ENCODE measurements at places on chromosomes 6 and 20.

GRCh38 chr6:30005482-30005881, 55.6 kb upstream of the POLR1H start:
- DNase-seq = no peak

DNA sequence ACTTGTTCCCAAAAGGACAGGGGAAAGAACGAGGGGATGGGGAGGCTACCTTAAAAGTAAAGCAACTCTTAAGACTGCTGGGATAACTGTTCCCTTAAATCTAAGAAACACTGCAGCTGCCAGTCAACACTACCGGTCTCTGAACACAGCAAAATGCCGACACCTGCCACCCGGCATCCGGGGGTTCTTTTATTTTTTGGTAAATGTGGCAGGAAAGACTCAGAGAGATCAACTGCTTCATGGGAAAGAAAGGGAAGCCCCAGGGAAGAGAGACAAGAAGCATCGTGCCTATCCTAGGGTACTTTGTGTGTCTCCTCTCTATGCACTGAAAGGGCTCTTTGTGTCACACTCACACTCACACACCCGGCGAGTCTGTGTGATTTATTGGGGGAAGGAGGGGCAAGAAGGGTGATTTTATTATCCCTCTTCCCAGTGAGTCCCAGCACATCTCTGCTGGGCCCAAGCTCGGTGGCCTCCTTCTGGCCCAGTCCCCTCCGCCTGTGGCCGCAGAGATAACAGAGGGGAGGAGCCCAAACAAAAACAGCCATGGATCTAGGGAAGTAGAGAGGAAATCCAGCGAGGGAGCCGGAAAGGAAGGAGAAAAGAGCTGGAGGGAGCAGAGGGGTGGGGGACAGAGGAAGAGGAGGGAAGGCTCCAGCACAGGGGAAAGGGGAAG, 1.4 kb downstream of the FYN start:
- DNase-seq = no peak

GRCh38 chr20:50588034-50588736, 78.0 kb downstream of the PTPN1 start:
- peak; percentile 52 for DNase-seq

GRCh38 chr6:2414885-2415547, 169.6 kb upstream of the GMDS start:
- DNase-seq = no peak

- DNase-seq = peak; percentile 69
Observed at GRCh38 chr6:53544470-53545308, at the start of gene GCLC. Gene GCLC (minus strand): TSS chr6:53545101. CDS start chr6:53544645, 456 bp downstream.

- no peak for DNase-seq
Observed at GRCh38 chr6:110884321-110884720, 9.7 kb downstream of the AMD1 start.

DNA sequence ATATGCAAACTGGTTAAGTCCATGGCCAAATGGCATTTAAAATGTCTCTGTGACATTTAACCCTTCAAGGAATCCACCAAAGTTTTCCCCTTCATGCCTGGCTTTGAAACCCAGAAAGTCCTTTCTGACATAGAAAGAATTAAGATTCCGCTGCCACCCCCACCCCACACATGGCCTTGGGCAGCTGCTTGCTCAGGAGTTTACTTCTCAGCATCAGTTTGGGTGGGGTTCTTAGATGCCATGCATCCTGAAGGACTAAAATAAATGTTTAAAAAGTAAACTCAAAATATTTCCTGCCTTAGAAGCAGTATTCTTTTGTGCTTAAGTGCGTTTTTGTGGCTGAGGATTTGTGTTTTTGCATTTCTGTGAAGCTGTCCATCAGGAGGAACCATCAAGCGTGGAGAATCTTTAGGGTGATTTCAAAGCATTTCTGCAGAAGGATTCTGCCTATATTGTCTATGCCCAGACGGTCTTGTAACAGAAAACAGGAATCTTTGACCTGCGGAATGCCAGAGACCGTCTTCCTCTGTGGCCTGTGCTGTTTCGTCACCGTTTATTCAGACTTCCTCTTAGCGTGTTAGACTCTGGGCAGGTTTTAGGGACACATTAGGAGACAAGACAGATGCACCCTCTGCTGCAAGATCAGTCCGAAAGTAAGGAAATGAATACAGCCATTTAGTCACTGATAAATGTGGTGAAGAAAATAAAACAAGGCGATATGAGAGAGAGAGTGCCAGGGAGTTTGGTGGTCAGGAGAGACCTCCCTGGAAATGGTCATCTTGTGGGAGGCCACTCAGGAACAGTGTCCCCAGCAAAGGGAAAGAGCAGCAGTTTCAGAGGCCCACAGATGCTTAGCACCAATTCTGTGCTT, 6.2 kb downstream of the DUSP22 start:
- DNase-seq = no peak

- DNase-seq = no peak
Observed at GRCh38 chr6:108712946-108713345, 135.3 kb upstream of the ARMC2 start.

GRCh38 chr20:58980711-58981627, at the start of gene NELFCD:
Gene NELFCD (plus strand): TSS chr20:58981256. CDS start chr20:58981310, 54 bp downstream.
- peak; percentile 78 for DNase-seq

DNA sequence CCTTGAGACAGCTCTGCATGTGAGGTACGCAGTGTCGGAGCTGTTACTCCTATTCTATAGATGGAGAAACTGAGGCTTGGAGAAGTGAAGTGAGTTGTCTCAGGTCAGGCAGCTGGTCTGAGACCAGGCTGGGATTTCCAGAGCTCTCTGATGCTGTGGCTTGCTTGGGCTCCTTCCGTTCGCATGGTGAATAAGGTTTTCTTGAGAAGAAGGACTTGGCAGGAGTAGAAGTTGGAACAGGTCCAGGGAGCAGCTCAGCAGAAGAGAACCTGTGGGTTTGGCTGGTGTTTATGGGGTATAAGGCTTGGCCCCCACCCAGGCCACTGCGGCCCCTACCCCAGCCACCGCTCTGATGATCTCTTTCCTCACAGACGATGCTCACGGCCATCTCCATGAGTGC, 7.4 kb downstream of the SLC12A5 start:
- no peak for DNase-seq

GRCh38 chr20:17620371-17621228, 50.7 kb downstream of the DSTN start:
- no peak for DNase-seq

GRCh38 chr6:83215131-83216047, 22.2 kb downstream of the RWDD2A start:
- DNase-seq = peak; percentile 17

- no peak for DNase-seq
Observed at GRCh38 chr6:11341867-11342266, 109.4 kb upstream of the NEDD9 start.
